ENCODE measurements at places on chromosomes 16 and 17.

GRCh38 chr16:66910175-66910940 is 8.3 kb downstream of the CDH16 start:
- no peak for DNase-seq

DNA sequence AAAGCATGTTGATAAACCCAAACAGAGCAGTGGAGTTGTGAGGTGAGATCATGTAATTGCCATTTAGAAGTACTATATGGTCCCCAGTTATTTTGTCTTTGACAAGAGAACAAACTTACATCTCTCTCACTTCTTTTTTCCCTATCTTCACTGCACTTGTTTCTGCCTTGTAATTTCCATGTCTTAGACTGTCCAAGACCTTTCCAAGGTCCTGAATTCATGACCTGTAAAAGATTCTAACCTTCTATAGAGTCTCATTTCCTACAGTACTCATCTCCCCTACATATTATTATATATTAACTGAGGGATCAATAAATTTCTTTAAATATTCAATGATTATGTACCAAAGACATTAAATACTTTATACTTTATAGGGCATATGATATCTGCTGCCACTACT is 295.3 kb upstream of the KIF2B start:
- DNase-seq = no peak

DNA sequence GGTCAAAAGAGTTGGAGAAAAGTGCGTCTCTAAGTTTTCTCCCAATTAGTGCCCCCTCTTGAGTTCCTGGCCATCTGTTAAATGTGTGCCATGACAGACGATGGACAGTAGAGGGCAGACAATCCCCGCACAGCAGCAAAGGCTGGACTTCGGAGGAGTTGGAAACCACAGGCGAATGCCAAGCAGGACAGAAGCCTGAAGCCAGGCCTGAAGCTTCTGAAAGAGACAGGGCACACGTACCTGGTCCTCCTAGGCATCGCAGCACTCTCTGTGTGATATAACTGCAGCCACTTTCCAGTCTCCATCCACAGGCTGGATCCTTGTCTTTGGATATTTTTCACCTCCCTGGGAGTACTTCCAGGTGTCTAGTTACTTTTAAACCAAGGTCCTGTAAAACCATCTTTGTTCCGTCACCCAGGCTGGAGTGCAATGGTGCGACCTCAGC is 14.5 kb downstream of the C17orf100 start:
- DNase-seq = no peak

DNA sequence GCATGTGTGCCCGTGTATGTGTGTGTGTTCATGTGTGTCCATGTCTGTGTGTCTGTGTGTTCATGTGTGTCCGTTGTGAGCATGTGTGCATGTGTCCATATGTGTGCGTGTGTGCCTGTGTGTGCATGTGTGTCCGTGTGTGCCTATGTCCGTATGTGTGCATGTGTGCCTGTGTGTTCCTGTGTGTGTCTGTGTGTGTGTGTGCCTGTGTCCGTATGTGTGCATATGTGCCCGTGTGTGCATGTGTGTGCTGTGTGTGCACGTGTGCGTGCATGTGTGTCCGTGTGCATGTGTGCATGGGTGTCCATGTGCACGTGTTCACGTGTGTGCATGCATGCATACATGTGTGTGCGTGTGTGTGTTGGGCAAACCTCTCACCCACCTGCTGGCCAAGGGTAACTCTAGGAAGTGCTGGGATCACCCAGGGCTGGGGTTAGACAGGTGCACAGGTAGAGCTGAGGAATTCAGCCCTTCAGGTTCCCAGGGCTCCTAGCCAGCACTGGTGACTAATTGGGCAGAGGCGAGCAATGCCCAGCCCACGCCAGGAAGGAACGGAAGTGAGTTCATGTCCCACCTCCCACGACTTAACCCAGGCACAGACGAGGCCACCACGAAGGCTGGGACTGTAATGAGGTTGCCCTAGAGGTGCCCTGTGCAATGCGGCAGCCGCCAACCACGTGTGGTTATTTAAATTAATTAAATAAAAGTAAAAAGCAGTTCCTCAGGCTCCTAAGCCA is 8.2 kb upstream of the CSNK1D start:
- no peak for DNase-seq

DNA sequence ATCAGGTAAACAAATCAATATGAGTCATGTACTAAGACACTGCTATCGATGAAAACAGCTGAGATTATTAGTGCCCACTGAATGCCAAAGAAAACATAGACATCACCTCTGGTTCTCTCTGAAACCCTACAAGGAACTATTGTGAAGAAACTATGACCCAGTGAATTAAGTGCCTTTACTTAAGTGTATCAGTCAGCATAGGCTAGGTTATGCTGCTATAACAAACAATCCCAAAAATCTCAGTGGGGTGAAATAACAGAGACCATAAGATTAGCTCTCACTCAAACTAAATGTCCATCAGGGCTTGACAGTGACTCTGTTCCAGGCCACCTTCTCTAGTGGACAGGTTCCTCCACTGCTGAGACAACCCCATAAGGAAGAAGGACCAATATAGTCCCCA is 57.7 kb upstream of the KDM8 start:
- DNase-seq = no peak

DNA sequence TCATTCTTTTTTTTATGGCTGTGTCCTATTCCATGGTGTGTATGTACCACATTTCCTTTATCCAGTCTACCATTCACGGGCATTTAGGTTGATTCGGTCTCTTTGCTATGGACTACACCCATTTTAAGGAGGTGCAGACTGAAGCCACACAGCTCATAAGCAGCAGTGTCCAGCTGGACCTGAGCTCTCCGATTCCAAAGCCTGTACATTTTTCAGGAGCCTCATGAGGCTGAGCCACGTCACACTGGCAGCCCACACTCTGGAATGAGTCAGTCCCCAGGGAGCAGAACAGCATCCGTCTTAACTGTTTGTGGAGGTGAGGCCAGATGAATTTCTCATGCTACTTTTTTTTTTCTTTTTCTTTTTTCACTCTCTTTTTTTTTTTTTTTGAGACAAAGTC is 116.1 kb downstream of the C16orf95 start:
- DNase-seq = no peak

DNA sequence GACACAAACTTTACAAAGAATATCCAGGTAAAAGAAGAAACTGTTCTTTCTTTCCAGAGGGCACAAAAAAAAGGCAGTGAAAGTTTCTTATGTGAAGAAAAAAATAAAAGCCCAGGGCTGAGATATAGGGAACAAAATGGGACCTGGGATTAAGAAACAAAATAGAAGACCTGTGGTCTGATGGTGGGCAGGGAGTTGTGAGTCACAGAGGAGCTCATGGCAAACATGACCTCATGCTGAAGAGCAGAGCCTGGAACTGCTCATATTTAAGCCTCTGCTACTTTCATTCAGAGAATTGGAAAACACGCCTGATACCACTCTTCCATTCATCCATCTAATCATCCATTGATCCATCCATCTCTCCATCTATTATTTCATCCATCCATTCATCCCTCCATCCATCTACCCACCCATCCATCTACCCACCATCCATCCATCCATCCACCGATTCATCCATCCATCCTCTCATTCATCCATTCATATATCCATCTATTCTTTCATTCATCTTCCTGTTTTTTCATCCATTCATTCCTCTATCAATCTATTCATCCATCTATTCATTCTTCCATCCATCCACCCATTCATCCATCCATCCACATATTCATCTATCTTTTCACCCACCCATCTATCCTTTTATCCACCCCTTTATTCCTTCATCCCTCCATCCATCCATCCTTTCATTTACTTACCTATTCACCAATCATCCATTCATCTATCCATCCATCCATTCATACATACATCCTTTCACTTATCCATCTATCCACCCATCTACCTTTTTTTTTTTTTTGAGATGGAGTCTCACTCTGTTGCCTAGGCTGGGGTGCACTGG is 30.0 kb downstream of the WFDC1 start:
- no peak for DNase-seq

- DNase-seq = no peak
Measured at GRCh38 chr16:7452090-7452489, 119.4 kb downstream of the RBFOX1 start.

GRCh38 chr17:80460429-80460834 is 16.0 kb downstream of the NPTX1 start:
- DNase-seq = no peak

GRCh38 chr17:30376621-30377452 is 1.9 kb upstream of the CPD start:
- no peak for DNase-seq

DNA sequence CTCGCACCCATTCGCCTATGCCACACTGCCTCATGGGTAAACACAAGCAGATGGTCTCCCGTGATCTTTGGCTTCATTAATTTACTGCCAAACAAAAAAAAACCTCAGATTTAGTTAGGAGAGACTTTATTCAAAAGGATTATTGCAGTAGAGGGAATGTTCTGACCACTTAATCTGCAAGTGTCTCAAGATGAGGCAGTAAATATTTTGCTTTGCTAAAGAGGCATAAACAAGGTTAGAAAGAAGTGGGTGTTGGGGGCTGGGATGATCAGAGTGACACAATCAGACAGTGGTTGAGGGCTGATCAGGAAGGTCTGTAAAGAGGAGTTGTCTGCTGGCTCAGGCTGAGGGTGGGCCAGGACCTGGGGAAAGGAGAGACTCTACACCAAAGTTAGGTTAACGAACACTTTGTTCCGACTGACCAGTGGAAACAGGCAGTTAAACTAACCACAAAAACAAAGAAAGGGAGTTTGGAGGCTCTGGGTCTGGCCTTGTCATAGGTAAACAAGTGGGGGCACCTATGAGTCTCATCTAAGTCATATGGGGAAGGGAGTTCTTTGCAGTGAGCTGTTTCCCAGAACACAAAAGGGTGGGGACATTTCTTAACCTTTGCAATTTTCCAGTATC is 28.5 kb downstream of the HSD17B2 start:
- no peak for DNase-seq

GRCh38 chr16:7344830-7345780 is 12.5 kb downstream of the RBFOX1 start:
- no peak for DNase-seq

DNA sequence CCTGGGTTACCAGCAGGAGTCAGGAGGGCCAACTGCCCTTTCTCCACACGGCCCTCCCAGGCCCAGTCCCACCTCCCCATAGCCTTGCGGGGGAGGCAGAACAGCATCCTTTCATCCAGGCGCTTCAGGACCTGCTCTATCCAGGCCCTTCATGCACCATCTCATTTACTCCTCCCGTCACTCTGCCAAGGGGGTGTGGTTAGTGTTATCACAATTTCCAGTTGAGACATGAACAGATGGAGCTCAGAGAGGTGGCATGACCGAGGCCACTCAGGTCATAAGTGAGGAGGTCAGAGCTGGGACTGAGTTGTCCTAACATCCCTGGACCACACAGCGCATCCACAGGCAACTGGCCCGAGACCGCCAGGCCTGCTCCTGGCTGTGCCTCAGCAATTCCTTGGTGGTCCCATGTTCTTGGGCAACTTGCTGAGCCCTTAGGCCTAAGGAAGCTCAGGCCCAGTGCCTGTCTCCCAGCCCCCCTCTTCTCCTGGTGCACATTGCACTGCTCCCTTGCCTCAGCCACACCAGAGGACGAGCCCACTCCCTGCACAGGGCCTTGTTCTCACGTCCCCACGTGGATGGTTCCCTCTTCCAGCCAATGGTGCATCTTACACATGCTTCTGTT is 23.8 kb downstream of the C17orf100 start:
- no peak for DNase-seq

GRCh38 chr17:44223541-44224071 is 4.1 kb upstream of the UBTF start:
- no peak for DNase-seq

DNA sequence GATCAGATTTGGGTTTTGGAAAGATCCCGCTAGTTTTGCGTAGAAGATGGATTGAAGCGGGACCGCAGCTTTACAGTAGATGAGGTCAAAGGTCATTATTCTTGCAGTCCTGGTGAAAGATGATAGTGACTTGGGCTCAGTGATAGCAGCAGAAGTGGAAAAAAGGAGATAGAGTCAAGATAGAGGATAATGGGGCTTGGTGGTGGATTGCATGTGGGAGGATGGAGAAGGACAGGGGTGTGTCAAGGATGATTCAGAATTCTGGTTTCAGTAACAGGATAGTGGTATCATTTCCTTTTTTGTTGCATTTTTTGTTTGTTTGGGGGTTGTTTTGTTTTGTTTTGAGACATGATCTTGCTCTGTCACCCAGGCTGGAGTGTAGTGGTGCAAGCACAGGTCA is 28.7 kb downstream of the CHD9NB start:
- no peak for DNase-seq

- DNase-seq = no peak
Measured at GRCh38 chr17:29576214-29577000, 7.9 kb downstream of the TP53I13 start.

DNA sequence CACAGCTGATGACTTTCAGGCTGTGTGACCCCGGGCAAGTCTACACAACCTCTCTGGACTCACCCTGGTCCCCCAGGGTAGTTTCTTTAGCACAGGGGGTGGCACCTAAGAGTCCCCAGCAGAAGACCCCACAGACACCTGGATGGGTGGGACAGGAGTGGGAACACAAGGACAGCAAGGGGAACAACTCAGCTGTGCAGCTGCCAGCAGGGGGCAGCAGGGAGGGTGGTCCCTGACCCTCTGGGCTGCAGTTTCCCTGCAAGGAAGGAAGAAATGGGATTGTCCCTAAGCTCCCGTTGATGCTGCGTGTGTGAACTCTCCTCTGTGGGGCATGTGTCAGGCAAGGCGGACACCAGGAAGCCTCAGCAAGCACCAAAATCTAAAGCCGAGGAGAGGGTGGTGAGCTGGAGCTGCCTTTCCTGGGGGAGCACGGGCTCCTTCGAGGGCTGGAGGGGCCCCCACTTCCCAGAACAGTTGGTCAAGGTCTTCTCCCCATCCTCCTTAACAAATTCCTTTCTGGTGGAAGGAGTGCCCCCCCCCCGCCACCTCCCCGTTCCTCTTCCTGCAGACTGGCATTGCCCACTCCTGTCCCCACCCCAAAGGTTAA is 24.1 kb upstream of the CDH5 start:
- no peak for DNase-seq

GRCh38 chr17:29178750-29179231 is 1.4 kb downstream of the MYO18A start:
- DNase-seq = no peak

DNA sequence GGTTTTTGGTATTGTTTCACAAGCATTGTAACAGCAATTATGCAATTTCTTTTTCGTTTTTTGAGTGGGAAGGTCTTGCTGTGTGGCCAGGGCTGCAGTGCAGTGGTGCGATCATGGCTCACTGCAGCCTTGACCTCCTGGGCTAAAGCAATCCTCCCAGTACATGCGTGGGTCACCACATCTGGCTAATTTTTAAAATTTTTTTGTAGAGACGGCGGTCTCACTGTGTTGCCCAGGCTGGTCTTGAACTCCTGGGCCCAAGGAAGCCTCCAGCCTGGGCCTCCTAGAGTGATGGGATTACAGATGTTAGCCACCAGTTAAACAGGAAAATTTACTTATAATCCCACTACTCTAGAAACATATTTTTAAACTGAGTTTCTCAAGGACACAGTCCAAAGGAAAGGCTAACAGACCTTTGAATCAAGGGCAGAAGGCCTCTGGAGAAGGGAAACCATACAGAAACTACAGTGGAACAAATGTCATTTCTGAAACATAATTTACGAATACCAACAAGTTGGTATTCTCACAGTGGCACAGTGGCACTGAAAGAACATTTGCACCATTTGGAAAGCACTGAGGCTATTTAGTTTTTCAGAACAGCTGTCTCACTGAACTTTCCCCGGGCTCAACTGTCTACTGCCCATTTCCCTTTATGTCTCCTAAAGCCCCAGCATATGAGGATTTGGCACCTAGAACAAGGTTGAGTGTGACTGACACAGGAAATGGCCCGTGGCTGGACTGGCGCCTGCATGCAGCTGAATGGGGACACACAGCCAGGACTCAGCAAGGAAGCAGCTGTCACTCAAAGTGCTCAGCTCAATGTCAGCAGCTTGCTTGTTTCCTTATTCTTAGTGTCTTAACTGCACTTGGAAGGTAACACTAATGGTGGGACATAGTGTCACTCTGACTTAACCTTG is 2.8 kb upstream of the PRKAR1A start:
- DNase-seq = no peak
